Stimulated activated CD8-positive, alpha-beta memory T cell treated with anti-CD3 and anti-CD28 coated beads, Interleukin-12 subunit alpha, Interleukin-12 subunit beta, amount 100 ng/mL, for 1 hour (primary cell): ENCODE measurements at places on chromosomes 3 and 15.

GRCh38 chr3:150236316-150237082 lies 171.6 kb upstream of the TSC22D2 start:
- DNase-seq, result no peak

DNA sequence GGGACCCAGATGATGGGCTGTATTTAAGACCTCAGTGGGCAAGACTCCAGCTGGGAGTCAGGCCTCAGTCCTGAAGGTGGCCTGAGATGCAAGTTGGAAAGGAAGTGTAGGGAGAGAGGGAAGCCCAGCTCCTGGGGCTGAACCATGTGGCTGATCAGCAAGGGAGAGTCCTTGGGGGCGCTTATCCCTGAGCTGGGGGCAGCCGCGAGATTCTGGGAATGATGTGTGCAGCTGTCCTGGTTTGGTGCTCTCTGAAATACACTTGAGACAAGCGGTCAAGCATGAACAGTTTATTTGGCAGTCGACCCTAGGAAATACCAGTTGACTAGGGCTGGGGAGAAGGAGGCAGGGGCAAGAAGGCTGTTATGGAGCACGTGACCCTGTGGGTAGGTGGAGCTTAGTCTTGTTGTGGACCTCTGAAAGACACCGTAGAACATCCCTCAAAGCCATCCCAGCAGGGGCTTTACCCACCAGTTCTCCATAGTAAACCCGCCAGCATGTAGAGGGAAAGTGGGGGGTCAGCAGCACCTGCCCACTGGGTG lies 41.8 kb upstream of the SLC6A11 start:
- DNase-seq, result no peak

DNA sequence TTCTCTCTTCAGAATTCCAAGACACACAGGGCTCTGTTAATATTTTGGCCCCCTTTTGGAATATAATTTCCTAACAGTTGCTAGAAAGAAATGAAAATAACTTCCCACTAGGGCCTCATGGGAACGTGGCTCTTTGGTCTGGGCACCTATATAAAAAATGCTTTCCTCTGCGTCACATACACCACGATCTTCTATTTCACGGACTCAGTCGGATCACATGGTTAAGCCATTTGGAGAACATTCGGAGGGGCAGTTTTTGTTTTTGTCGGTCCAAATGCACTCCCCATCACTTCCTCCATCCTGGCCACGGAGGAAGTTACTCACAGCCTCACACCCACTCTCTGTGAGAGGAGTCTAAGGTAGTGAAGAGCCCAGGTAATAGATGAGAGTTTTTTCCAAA lies 21.0 kb downstream of the TMEM44 start:
- no peak for DNase-seq

GRCh38 chr3:184525337-184526087 lies 36.1 kb upstream of the EPHB3 start:
- no peak for DNase-seq

- no peak for DNase-seq
Measured at GRCh38 chr3:189404797-189405484, 226.2 kb upstream of the TP63 start.

- DNase-seq, result no peak
Measured at GRCh38 chr3:169980055-169980454, 13.4 kb downstream of the SEC62 start.

- DNase-seq, result no peak
Measured at GRCh38 chr15:78988361-78988911, 43.6 kb upstream of the CTSH start.

DNA sequence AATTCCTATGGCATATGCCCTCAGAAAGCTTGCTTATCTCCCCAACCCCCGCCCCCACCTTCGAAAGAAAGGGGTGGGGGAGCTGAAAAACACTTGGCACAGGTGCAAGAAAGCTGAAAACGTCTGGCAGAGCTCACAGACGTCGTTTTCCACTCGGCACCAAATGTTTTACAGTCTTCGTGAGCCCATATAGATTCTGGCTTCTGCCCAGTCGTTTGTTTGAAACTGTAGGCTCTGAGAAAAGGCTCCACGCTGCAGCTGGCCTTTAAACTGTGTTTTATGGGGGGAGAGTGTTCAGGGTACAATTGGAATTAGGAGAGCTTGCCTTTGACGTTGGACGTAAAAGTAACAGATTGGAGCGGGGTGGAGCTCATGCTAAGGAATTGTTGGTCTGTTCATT lies 130.3 kb downstream of the MDFIC2 start:
- DNase-seq, result no peak

DNA sequence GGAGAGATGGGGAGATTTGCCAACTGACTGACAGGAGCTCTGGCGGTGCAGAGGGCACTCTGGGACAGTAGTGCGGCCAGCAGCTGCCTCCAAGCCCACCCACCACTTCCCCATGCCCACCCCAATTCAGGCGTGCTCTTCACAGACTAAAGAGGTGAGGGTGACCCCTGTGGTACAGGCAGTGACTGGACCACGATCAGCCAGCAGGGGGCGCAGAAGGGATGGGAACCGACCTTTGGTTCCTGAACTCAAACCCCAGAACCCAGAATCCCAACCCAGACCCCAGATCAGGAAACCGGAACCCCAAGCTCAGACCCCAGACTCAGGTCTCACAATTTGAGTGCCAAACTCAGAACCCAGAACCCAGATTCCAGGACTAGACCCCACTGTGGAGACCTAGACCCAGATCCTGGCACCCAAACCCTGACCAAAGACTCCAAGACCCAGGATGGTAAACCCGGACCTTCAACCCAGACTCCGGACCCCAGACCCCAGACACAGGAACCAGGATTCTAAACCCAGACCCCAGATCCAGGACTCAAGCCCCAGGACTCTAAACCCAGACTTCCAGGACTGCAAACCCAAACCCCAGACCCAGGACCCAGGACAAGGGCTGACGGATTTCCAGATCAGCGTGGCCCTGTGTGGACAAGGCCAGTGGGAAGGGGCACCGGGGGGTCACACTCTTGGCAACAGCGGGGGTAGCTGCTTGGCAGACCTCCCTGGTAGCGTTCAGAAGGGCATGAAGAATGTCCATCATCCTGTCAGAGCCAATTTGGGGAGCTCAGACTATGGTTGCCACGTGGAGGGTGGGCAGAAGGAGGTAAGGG lies 3.7 kb upstream of the MYL3 start:
- DNase-seq, result peak; percentile 77

DNA sequence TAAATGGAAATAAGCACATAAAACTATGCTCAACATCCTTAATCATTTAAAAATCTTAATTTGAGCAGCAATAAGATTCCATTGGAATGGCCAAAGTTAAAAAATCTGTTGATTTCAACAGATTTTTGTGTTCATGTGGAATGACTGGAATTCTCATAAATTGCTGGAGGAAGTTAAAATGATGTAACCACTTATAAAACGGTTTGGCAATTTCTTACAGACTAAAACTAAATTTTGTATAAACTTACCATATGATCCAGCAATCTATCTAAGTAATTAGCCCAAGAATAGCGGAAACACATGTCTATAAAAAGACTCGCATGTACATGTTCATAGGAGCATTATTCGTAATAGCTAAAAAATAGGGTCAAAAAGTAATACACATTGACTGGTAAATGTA lies 1713.6 kb downstream of the SI start:
- no peak for DNase-seq

DNA sequence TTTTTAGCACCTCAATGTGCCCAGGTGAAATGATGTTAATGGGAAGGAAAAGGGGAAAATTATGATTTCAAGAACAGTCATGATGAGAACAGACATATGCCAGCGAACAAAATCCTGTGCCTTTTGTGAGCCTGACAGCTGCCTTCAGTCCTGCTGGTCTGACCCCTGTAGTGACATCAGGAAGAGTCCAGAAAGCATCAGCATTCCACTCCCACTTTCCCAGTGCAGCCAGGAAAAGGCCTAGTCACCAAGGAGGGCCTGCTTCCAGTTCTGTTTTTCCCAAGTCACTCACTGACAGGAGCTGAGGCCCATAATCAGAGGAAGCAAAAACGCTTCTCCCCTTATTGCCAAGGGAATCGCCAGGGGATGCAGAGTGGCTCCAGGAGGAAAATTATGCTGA lies 218.4 kb downstream of the ABHD5 start:
- DNase-seq, result no peak

- no peak for DNase-seq
Measured at GRCh38 chr3:104629038-104629437, 737.7 kb upstream of the ALCAM start.
